Activated CD4-positive, alpha-beta T cell treated with anti-CD3 and anti-CD28 coated beads for 24 hours (primary cell): ENCODE measurements at places on chromosomes 2 and 18.

DNA sequence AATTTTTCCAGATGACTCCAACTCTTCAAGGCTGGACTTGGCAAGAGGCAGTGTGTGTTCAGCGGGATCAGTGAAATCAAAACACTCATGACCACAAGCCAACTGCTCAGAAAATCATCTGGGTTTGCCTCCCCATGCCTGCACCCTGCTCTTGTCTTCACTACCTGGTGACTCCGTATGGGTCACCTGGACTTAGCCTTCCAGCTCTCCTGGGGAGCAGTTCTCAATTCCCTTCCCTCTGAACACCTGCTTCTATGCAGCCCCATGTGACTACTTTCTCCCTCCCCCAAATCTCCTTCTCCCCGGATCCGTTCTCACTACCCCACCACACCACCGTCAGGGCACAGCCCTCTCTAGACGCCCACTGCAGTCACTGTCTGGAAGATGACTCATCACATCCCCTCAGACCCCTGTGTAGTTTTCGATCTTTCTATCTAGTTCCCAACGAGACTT lies 130.2 kb upstream of the ID2 start:
- no peak for DNase-seq

GRCh38 chr2:27955384-27956161 lies 65.0 kb downstream of the BABAM2 start:
- DNase-seq: no peak

DNA sequence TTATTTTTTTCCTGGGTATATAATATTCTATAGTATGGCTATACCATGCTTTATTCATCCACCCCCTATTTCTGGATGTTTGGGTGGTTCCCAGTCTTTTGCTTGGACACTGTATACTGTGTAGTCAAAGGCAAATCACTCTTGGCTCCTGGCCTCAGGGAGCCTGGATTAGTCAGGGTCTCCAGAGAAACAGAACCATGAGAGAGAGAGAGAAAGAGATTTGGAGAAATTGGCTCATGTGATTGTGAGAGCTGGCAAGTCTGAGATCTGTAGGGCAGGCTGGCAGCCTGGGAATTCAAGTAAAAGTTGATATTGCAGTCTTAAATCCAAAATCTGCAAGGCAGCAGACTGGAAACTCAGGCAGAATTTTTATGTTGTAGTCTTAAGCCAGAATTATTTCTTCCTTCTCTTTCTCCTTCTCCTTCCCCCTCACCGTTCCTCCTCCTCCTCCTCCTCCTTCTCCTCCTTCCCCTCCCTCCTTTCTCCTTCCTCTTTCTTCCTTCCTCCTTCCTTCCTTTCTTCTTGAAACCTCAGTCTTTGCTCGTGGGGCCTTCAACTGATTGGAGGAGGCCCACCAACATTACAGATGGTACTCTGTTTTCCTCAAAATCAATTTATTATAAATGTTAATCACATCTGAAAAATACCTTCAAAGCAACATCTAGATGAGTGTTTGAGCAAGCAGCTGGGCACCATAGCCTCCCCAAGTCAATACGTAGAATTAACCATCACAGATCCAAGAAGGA lies 33.0 kb downstream of the CTIF start:
- DNase-seq: no peak

- DNase-seq: no peak
Observed at GRCh38 chr2:45595721-45596435, 15.2 kb downstream of the SRBD1 start.
